ENCODE measurements at places on chromosomes 1 and 21.

- DNase-seq: no peak
Measured at GRCh38 chr1:39544327-39544726, 32.3 kb downstream of the PABPC4 start.

DNA sequence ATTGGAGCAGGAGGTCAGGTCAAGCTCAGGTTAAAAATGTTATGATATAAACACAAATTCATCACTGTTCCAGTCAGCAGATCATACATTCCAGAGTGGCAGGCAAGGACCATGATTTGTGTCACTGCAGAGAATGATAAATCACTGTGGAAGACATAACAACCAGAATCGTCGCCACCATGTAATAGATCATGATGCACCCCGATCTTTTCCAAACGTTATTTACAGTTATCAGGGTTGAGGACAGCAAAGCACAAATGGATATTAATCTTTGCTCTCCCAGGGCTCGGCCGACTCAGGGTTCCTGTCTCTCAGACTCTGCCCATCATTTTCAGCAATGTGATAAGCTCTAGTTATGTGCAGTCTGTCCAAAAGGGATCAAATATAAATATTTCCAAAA lies 122.7 kb downstream of the ZBTB18 start:
- no peak for DNase-seq

GRCh38 chr1:230599926-230600656 lies 42.2 kb upstream of the COG2 start:
- DNase-seq: no peak

DNA sequence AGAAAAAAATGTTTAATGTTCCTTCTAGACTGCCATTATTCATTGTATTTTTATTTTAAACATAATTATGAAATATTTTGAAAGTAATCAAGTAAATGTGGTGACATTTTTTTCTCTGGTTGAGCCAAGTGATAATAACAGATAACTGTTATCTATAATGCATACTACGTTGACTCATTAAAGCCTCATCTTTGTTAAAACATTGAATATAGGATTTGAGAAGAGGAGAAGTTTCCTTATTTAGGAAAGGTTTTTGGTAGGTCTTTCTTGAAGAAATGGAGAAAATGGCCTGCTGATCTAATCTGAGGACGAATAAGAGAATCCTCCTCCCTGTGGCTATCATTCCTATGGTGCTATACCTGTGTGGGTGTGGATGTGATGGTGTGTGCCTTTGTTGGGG lies 89.0 kb downstream of the NFIA start:
- no peak for DNase-seq

DNA sequence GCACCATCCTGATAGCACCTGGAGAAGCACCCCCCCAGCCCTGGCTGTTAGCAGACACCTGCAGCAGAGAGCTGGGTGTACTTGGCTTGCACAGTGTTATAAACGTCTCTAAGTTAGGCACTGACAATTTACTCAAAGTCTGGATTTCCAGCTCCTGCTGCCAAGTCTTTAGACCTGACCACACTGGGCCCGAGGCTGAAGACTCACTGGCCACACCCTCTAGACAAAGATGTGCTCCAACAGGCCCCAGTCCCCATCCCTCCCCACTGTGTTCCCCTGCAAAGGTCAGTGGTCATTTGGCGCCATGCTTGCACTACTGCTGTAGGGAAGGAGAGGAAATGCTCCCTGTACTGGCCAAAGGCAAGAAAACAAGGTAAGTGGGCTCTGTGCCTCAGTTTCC lies 31.1 kb downstream of the PADI6 start:
- no peak for DNase-seq

GRCh38 chr1:64197076-64197475 lies 6.3 kb upstream of the UBE2U start:
- no peak for DNase-seq

GRCh38 chr1:43874716-43875115 lies 58.9 kb upstream of the ARTN start:
- DNase-seq: no peak

DNA sequence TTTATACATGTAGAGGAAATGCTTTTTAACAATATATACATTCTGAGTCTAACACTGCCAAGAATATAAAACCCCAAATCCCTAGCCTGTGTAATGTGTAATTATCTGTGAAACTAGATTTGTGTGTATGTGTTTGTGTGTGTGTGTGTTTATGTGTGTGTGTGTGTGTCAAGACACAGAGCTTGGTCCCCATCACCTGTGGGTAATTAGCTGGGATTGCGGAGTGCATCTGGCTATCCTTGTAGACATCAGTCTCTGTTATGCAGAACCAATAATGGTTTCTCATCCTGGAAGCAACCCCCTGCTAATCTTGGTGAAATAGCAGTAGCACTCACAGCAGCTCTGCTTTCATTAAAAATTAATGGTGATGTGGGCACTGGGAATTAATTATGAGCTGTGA lies 26.3 kb upstream of the ST6GALNAC3 start:
- DNase-seq: no peak
